ENCODE measurements at places on chromosomes 2 and 18.

DNA sequence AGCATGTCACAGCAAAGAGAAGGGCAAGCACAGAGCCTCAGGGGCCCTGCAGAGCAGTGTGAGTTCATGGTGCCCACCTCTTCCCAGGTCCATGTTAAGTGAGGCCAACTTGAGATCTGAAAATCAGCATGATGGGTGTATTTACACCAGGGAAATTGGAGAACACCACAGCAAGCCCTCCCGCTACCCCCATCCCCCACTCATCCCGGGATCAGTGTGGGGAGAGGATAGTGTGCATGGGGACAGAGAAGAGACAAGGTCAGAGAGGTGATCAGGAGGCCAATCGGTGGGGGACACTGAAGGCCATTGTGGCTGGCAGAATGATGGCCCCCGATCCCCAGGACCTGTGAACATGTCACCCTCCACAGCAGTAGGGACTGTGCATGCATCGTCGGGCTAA, 54.7 kb downstream of the PTGR3 start:
- no peak for DNase-seq

DNA sequence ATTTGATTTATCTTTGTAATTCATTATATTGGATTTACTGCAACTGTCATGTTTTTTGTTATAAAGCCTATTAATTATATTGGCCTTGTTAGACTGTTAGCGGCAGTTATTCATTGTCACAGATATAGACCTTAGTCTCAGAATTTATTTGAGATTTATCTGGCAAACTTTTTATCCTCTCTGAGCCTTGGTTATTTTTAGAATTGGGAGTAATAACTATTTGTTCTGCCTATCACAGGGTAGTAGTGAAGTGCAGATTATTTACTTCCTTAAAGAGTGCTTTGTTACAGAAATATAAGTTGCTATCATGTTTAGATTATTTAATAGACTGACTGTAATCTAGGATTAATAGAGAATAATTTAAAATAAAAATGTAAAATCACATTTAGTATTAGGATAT, 41.9 kb downstream of the AGPS start:
- no peak for DNase-seq

DNA sequence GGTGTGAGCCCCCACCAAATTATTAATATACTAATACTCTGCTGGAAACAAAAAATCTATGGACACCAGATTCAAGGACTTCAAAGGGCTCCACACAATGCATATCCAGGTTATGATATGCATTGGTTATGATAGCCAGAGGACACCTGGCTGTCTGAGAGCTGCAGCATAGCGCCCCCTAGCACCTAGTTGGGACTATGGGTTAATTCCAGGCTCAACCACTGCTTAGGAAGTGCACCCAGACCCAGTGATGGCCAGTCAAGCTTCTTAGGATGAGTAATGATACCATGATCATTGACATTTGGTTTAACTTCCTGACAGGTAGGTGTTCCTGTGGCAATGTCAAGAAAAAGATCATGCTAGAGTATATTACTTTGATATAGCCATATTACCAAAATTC, 3.8 kb upstream of the FRZB start:
- DNase-seq, result no peak

DNA sequence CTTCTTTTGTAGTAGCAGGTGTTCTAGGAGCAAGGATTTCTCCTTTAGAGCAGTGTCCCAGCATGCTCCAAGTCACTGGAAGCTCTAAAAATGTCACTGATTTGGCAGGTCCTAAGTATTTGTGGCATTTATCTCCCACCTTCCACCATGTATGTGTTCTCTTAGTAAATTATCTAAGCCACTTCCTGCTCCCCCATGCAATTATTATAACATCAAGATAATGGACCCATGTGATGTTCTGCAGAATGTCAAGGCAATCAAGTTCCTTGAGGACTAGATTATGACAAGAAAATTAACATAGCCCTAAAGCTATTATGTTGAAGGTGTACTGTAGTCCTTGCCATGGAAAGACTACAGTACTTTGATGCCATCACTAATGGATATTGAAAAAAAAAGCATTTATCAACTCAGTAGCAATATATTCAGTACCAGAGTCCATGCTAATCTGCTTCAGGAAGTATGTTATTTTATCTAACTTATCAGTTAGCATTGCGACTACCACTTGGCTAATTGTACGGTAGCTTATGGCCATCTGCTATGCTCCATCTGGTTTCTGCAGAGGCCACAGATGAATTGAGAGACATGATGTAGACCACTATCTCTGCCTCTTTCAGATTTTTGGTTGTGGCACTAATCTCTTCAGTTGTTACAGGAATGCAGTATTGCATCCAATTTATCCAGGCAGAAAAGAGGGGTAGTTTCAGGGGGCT, 56.7 kb downstream of the GPR39 start:
- no peak for DNase-seq

DNA sequence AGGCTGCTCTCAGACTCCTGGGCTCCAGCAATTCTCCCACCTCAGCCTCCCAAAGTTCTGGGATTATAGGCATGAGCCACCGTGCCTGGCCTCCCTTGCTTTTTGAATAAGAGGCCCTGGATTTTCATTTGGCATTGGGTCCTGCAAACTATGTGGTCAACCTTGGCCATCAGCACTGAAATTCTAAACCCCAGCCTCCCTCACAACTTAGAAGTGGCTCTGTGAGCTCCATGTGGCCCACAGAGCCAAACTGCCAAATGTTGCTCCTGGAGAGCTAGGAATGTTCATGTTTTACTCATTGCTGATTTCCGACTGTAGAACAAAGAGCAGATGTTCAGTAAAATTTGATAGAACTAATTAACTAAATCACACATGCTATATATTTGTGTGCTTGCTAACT, 210.6 kb upstream of the AGAP1 start:
- DNase-seq, result no peak

DNA sequence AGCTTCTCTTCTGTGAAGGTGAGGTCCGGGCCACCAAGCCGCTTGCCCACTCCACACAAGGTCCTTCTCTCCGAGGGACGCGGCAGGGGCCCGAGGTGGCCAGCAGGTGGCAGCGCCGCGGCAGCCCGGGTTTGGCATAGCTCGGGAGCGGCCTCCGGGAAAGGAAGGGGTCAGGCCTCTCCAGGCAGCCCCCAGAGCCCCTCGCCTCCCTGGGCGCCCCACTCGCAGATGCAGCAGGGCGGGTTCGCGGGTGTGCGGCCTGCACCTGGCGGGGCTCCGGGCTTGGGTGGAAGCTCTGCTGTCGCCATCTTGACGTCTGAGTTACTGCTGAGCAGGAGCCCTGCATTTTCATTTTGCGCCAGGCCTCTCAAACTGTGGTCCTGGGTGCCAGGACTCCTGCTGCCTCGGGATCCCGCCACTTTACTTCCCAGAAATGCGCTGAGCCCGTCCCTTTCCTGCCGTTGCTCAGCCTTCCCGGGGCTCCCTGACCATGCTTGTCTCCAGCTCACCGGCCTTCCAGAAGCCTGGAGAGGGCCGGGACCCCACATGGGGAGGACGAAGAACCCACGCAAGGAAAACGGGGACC, 18.6 kb upstream of the NCL start:
- DNase-seq, result peak; percentile 52

- DNase-seq, result no peak
Measured at GRCh38 chr18:13544953-13545352, 181.4 kb downstream of the FAM210A start.

GRCh38 chr2:149611100-149611820, 23.7 kb upstream of the MMADHC start:
- DNase-seq, result no peak

GRCh38 chr2:201235860-201236811, 24.2 kb upstream of the CASP8 start:
- no peak for DNase-seq

GRCh38 chr2:11778416-11778815, 32.0 kb downstream of the LPIN1 start:
- DNase-seq, result no peak

DNA sequence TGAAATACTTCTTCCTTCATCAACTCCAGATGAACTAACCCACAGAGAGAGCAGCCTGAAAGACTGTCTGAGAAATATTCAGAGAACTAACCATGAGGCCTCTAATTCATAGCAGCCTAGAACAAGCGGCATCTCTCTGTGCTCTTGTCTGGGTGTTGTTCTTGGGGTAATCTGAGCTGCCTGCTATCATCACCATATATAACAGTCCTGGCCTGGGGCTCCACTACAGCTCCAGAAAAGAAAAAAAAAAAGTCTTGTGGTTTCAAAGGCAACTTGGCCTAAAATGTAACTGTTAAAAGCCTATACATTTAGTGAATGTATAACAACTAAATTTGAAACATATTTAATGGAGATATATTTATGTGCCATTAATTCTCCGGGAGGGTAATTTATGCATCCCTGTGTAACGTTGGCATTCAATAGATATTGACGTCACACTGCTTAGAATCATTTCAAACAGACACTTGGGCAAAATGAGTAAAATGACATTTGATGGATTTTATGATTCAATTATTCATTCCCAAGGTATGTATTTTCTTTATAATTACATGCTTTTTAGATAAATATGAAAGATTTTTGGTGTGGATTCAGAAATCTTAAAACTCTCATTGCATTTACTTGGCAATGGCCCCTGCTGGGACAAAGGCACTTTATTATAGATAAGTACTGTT, 294.3 kb downstream of the HRH4 start:
- DNase-seq, result no peak

GRCh38 chr2:219045937-219046550, 4.7 kb upstream of the CFAP65 start:
- DNase-seq, result no peak

- DNase-seq, result no peak
Measured at GRCh38 chr2:171523088-171524017, 1.1 kb downstream of the CYBRD1 start.

- DNase-seq, result peak; percentile 57
Measured at GRCh38 chr18:23231340-23232021, 96.2 kb downstream of the CABLES1 start.

- no peak for DNase-seq
Measured at GRCh38 chr2:218125626-218126080, at the start of gene CXCR2. Gene CXCR2, plus strand, starts transcription at chr2:218126028. Its CDS starts 8,774 bp downstream, at chr2:218134802.

DNA sequence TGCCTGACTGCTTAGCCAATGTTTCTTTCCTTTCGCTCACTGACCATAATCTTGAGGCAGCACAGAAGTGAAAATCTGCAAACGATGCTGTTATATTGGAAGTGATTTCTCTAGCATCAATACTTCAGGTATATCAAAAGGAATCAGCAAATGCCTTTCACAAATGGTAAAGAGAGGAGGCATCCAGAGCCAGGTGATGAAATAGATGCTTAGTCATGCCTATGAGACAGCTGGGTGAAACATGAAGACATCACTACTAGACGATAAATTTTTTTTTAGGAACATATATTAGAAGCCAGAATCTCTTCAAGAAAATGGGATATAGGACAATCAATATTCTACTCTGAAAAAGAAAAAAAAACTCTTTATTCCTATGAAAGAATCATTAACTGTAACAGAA, 249.2 kb upstream of the SLC39A10 start:
- no peak for DNase-seq

DNA sequence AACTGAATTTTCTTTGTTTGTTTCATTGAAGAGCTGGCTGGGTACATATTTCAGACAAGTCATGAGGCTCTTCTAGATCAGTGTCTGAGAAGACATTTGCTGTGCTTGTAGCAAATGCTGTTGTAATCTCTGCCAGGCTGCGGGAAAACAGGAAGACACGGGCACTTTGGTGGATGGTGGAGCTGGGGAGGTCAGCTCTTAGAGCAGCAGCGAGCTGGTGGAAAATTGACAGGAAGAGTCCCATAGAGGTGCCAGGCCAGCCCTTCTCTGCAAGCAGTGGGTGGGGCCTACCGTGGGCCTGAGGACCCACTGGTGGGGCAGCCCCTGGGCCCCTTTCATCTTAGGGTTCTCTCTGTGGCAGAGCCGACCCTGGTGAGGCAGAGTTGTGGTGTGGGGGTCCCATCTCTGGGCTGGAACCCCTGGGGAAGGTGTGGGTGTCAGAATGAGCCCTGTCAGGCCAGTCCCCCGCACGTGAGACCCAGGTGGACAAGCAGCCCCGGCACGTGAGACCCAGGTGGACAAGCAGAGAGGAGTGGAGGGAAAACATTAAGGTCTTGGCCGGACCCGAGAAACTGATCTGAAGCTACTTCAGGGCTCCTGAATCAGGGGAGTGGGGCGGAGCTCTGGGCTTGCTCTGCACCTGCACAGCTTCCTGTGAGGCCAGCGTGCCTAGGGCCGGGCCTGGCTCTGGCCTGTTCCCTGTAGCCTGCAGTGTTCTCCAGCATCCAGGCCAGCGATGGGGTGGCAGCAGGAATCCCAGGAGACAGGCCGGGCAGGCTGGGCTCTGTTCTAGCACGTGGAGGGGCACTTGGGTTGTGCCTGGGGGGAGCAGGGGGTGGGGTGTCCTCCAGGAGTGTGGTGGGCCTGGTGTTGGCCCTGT, 273.5 kb upstream of the HDAC4 start:
- DNase-seq, result no peak

DNA sequence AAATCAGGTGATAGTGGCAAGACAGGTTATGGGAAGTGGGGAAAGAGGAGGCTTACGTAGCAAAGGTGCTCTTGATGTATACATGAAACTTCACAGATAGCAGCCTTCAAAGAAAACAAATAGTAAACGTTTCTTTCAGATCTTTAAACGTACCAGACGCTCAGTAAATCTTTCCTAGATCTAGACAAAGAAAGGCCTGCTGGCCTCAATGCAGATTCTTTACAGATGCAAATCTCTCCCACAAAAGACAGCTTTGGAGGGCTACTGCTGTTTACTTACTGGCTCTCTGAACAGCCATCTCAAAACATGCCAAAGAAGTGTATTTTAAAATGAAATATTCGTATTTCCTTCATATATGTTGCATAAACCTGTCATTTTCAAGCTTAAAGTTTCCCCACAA, 1279.9 kb upstream of the NRXN1 start:
- DNase-seq, result no peak

DNA sequence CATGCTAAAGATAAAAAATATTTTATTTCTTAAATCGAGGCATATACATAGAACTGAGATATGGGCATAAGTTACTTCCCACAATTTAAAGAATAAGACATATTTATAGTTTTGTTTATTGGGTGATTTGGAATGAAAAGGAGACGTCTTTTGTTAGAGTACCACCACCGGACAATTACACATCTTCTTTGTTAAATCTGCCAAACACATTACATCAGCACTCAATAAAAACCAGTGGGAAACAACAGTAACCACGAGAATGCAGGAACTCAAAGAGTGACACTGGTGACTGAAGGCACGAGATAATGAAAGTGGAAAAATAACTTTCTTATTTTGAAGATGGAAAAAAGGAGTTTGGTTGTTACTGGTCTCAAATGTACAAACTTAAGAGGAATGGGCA, 92.6 kb upstream of the TFCP2L1 start:
- no peak for DNase-seq

DNA sequence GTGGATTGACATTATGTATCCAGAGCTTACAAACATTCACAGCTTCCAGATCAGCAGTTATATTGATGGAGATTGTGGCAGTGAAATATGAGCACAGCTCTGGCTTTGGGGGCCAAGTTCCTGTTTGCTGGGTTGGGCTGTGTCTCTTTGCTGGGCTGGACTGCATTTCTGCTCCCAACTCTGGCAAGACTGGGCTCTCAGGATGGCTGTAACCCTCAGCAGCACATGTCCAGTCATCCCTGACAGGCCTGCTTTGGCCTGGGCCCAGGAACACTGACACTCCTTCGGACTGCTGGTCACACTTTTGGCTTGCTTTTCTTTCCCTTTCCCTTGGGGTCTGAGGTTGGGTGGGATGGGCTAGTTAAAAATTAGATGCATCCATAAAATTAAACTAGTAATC, 17.9 kb upstream of the VPS4B start:
- no peak for DNase-seq
